ENCODE measurements at places on chromosomes 5 and 9. TPM values are rescaled to one million over a fixed set of nuclear protein-coding genes. Genes with fewer than 3 reads are reported as not detected.

Gene BTF3
- 396 TPM for total RNA-seq

Gene SPATA31A3
- not detected for total RNA-seq

Gene ADAMTS13
- total RNA-seq = not detected

Gene CNTNAP3B
- total RNA-seq = 0.78 TPM

Gene C5
- 8.4 TPM for total RNA-seq

Gene NUTM2F
- not detected for total RNA-seq

Gene ADGRV1
- 0.49 TPM for total RNA-seq

Gene CAMK2A
- 1.1 TPM for total RNA-seq

Gene IL9
- not detected for total RNA-seq

Gene ZBTB34
- 2.6 TPM for total RNA-seq

Gene FAM153A
- total RNA-seq = not detected

Gene FBXL7
- 5.0 TPM for total RNA-seq

Gene LRRC8A
- total RNA-seq = 14.1 TPM

Gene IL4
- total RNA-seq = not detected

- no peak for DNase-seq
These were observed 2.0 kb downstream of the GNG10 start for GRCh38 chr9:111663301-111663823.

- peak; percentile 19 for DNase-seq
These were observed 1.1 kb downstream of the SLC31A1 start for GRCh38 chr9:113222482-113222841.

- DNase-seq = peak; percentile 59
These were observed 44.5 kb upstream of the NR5A1 start for GRCh38 chr9:124551472-124552272.

DNA sequence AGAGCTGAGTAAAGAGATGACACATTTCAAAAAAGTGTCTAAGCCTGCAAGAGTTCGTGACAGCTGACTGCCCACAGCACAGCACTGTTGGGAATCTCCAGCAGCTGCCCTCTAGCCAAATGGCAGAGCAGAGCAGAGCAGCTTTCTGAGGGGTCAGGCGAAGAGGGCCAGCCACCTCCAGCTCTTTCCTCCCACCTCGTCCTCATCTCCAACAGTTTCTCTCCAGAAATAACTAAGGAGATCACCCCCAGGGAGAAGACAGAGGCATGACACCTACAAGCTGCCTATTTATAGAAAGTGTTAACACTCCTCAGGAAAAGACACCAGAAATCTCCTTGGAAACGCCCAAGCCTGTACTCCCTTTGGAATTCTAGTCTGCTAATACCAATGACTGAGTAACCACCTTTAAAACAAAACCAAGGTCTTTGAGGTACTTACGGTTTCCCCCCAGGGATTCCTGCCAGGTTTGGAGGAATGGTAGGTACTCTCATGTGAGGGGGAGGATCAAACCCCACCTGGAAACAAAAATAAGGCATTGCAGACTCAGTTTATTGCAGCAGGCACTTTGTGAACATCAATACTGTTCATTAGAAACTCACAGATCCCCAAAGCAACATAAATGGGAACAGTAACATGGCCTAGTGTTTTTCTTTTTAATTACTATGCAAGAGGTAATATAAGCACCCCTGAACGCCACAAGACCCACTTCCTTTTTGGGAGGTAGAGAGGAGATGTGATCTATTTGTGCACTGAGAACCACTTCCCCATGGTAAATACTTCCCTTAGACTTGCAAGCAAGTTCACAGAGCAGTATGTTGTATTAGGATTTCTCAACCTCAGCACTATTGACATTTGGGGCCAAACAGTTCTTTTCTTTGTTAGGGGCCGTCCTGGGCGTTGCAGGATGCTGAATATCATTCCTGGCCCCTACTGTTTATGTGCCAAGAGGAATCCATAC, 79.3 kb downstream of the TLE1 start:
- DNase-seq = peak; percentile 77

GRCh38 chr9:107545036-107545435, 55.5 kb upstream of the KLF4 start:
- DNase-seq = no peak

GRCh38 chr5:32314658-32315057, 1.9 kb upstream of the MTMR12 start:
- no peak for DNase-seq

DNA sequence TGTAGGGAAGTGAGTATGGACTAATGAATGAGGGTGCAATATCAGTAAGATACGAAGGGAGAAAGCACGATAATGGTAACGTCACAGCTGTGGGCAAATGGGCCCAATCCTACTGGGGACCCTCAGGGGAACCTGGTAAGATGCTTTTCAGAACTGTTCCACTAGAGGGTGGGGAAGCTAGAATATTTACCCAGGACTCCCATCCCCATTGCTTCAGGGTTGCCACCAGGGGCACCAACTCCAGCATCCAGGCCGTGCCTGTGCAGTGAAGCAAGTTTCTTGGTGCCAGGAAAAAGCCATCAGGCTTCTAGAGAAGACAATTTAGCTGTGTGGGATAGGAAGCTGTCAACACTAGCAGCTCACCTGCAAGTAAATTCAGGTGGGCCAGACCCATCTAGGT, 409.3 kb downstream of the AGTPBP1 start:
- DNase-seq = no peak

DNA sequence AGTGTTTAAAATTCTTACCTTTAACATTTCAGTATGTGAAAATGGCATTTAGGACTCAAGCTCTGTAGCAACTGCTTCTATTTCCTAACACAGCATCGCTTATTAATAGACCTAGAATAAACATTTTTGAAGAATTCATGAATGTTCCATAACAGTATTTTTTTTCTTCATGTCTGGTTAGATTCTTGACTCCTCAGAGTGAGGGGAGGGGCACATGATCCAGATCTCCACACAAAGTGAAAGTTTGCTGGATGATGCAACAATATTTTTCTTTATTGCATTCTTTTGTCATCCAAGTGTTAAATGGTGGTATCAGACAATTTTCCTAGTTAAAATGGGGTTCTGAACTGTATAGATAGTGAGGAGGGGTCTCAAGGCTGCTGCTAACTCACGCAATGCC, 130.8 kb upstream of the MAN2A1 start:
- no peak for DNase-seq

- peak; percentile 53 for DNase-seq
These were observed 9.2 kb upstream of the SHROOM1 start for GRCh38 chr5:132839426-132840301.

DNA sequence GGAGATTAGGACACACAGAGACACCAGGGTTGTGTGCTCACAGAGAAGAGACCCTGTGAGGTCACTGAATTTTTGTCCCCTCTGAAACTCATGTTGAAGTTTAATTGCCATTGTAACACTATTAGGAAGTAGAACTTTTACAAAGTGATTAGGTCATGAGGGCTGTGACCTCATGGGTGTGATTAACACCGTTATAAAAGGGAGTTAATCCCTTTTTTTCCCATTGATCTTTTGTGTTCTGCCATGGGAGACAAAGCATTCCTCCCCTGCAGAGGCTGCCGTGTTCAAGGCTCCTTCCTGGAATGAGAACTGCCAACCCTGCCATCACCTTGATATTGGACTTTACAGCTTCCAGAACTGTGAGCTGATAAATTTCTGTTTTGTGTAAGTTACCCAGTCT, 221.0 kb downstream of the ADCY2 start:
- DNase-seq = no peak

- no peak for DNase-seq
These were observed 86.2 kb upstream of the HSPA9 start for GRCh38 chr5:138661291-138661960.

- no peak for DNase-seq
These were observed 239.3 kb upstream of the PAPPA start for GRCh38 chr9:115914291-115914690.

DNA sequence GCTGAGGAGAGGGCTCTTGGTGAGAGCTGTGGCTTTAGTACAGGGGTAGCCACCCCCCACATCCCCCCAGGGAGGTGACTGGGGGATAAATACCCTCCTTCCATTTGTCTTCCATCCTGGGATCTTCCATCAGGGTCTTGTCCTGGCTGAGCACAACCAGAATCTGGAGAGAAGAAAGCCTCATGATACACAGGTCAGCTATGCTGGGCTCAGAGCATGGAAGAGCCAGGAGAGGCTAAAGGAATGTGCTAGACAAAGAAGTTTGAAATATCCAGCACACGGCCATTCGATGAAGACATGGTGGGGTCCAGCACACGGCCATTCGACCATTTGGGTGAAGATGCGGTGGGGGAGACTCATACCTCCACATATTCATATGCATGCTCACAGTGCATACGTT, 30.0 kb downstream of the ROPN1L start:
- no peak for DNase-seq

DNA sequence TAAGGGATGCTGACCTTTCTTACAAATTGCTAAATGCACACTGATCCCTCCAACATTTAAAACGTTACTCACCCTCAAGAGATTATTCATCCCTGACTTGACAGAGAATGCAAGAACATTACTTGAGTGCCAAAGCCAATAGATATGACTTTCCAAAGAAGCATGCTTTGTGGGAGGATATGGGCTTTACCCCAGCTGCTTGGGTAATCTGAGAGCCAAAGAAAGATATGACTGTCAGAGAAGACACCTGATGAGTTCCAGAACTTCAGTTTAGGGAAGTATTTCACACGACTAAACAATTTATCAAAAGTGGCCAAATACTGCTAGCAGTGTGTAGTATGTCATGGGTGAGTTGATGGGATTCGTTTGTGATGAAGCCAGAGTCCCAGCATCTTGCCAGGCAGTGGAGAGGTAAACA, 7.4 kb upstream of the SPDL1 start:
- DNase-seq = peak; percentile 86

GRCh38 chr5:132385326-132386105, 16.0 kb downstream of the SLC22A5 start:
- DNase-seq = peak; percentile 73

DNA sequence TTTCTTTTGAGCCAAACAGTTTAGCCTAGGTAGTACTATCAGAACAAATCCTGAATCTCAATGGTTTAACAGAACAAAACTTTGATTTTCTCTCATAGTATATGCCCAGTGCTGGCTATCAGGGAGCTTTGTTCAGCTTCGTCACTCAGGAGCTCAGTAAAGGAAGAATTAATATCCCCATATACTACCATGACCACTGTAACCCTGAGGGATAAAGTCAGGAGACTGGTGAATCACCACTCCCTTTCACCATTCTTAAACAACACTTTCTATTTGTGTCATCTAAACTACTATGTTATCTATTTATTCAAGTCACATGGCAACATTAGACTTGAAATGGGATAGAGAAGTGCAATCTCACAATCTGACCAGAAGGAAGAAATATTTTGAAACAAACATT, 522.6 kb upstream of the COX7C start:
- no peak for DNase-seq

DNA sequence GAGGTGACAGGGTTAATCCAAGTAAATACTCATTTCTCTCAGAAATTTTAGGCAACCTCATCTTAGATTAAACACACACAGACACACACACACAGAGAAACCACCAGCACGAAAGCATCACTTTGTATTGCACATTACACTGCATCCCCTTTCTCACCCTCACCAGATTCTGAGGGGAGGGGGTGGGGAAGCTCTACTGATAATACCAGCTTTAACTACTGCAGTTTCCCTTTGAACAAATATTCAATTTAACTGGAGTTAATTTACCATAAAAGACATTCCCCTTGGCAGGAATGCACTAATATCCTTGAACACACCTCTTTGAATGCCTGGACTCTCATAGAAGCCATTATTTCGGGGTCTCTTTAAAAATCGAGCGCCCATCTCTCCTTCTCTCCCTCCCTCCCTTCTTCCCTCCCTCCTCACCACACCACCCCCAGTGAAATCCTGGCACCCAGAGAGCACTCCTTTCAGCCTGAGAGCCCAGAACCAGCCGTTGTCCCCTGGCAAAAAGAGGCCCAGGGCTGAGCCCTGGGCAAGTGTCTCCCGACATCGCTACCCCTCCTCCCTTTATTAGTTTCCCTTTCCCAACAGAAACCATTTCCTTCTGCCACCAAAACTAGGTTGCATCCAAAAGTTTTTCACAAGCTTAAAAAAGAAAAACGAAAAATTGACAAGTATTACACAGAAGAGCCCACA, 2.8 kb upstream of the NFIB start:
- DNase-seq = no peak

DNA sequence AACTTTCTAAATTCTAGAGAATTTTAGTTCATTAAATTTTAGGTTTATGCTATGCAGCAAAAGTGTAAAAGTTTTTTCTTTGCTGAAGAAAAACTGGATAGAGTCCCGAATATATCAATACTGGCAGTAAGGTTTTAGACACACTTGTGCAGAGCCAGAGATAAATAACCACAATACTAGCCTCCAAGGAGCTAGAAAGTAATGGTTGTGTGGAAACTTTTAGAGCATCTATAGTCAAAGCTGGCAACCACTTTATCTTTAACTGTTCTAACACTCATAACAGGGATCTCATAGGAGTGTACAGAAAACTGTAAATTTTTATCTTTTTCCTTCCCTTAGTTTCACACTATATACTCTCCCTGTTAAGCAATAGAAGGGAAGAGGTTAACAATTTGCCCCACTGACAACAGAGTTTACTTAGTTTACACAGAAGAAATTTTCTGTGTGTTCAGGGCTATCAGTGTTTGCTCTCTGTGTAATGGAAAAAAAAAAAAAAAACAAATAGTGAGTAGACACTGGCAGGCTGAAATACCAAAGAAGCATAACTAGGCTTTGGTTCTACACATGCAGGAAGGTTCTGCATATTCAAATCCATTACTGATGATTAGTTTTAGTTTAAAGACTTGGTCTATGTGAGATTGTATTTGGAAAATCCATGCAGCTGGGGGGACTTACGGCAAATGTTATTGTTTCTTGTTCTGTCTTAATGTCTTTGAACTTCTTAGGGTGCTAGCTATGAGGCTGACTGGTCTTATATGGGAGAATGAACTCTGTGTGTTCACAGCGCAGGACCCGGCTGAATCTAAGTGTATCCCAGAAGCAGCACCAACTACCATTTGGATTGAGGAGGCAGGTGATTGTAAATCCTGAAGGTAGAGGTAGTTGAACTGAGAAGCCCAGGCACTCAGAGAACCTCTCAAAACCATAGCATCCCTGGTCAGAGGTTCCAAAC, 187.6 kb downstream of the PCSK1 start:
- DNase-seq = no peak

DNA sequence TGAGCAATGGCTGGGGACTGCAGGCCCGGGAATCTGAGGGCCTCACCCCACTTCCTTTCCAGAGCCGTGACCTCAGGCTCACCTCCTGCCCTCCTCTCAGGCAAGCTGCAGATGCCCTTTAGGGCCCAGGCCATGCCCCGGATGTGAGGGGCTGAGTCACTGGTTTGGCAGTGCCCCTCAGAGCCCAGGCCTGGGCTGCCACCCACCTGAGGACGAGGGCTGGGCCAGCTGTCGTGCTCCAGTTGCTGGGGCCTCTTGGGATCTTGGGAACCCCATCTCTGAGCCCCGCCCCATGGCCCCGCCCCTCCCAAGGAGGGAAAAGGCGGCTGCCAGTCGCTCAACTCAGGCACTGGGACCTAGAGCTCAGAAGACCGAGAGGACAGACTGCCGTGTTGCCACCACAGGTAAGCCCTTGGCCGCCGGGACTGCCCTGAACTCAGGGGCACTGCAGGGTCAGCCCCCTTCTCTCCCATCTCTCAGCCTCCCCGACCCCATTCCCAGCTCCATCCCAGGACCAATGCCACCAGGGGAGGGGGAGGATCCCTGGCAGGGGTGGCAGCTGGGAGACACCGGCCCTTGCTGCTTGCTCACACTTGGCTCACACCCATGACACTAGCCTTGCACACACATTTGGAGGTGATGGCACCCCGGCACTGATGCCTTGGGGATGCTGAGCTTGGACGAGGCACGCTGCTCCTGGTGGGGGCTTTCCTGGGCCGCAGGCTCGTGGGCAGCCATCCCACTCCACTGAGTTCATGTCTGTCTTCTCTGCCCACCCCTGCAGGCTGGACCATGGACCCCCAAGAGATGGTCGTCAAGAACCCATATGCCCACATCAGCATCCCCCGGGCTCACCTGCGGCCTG, at the start of gene CYSRT1:
TSS of gene CYSRT1 (plus strand) at position 345 of the 865 bp plus-strand sequence. CDS start at position 793, 448 bp downstream.
- DNase-seq = no peak

Data from RPMI7951 (cell line).